ENCODE measurements at places on chromosomes 1 and 21. TPM values are rescaled to one million over a fixed set of nuclear protein-coding genes. Genes with fewer than 3 reads are reported as not detected.

The APH1A gene
- polyA plus RNA-seq, result 116 TPM

The RGS18 gene
- 1.5 TPM for polyA plus RNA-seq

The FAM76A gene
- polyA plus RNA-seq, result 20.6 TPM

The NTNG1 gene
- not detected for polyA plus RNA-seq

The CAMK2N1 gene
- polyA plus RNA-seq, result 4.8 TPM

The SPRR2G gene
- polyA plus RNA-seq, result not detected

The SPATA46 gene
- 0.21 TPM for polyA plus RNA-seq

The THEM5 gene
- polyA plus RNA-seq, result 2.7 TPM

The INKA2 gene
- 11.3 TPM for polyA plus RNA-seq

DNA sequence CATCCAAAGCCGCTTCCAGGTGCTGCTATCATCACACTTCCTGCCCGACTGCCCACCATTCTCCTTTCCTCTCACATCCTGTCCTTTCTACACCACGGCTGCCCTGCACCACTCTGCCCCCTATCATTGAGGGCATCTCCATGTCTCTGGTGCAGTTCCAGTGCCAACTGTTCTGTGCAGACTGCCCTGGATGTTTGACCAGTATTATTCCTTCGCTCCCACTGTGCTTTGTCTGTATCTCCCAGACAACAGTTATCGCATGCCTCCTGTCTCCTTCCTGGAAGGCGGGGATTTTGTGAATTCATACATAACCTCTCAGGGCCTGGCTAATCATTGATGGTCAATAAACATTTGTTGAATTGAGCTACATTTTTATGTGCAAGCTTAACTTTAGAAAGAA lies 63.6 kb upstream of the GNG12 start:
- no peak for DNase-seq

DNA sequence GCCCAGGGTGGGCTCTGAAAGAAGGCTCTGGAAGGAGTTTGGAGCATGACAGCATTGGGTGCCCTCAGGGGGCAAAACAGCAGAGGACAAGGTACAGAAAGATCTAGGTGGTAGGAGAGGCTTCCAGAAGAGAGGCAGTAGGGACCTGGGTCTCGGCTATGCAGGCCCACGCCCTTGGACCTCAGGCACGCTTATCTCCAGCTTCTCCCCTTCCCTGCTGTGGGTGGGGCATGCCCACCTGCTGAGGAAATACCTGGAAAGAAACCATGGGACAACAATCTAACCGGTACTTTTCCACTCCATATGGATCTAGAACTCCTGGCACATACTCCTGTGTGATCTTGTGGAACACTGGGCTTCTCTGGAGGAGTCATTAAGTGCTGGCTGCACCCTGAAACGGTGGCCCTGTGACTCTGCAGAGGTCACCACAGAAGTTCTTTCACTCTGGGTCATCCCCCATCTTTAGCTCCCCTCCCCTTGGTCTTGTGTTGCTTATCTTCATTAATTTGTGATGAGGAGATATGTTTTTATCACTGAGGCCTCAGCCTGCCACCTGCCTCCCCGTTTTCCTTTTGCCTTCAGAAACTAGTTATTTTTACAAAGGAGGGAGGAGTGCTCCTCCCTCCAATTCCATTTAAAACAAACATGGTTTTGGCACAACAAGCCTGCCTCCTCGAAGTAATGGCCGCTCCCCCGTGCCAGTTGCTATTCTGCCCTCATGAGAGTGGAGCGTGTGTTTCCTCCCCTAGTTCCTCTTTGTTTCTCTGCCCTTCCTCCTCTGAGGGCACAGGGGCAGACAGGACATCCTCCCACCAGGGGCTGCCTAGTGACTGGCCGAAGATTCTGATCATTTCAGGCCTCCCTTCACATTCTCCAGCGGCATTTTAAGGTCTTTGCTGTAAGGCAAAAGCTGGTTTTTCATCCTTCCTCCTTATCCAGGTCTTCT lies 78.0 kb upstream of the ATP5PO start:
- no peak for DNase-seq

GRCh38 chr1:6499296-6499695 lies 7.8 kb upstream of the PLEKHG5 start:
- DNase-seq, result no peak

DNA sequence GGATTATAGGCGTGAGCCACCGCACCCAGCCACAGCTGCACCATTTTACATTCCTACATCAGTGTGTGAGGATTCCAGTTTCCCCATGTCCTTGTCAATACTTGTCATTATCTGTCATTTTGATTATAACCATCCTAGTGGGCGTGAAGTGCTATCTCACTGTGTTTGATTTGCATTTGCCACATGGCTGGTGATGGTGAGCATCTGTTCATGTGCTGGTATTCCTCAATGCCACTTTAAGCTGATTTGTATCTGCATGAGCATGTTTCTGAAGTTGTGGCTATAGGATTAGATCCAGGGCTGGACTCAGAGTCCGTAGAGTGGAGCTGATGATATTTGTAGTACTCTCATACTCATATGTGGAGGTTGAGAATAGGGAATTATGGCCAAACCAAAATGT lies 36.6 kb downstream of the SRRM1 start:
- no peak for DNase-seq

- no peak for DNase-seq
Measured at GRCh38 chr1:170164103-170164763, 18.5 kb downstream of the NTMT2 start.

DNA sequence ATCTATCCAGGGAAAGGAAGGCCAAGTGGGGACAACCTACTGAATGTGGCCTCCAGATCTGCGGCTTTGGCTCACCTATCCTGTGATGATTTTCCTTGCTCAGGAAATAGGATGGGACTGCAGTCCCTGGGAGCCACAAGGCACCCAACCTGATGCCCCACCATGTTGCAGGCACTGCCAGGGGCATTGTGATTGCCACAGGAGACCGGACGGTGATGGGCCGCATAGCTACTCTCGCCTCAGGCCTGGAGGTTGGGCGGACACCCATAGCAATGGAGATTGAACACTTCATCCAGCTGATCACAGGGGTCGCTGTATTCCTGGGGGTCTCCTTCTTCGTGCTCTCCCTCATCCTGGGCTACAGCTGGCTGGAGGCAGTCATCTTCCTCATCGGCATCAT lies 11.8 kb downstream of the ATP1A2 start:
- DNase-seq, result no peak

DNA sequence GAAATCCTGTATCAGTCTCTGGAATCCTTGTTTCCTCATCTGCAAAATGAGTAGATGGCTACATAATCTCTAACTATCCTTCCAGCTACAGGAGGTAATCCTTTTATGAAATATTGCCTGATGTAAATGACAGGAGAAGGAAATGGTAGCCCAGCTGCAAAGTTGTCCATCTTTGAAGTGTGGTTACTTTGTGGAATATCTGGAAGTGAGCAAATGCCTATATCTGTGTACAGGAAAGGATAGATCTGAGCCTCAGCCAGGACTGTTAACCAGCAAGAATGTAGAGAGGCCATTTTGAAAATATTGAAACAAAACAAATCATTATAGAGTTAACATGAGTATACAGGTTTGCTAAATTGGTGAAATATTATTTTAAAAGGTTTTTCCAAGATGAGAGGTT lies 74.8 kb upstream of the BMP8A start:
- DNase-seq, result no peak

DNA sequence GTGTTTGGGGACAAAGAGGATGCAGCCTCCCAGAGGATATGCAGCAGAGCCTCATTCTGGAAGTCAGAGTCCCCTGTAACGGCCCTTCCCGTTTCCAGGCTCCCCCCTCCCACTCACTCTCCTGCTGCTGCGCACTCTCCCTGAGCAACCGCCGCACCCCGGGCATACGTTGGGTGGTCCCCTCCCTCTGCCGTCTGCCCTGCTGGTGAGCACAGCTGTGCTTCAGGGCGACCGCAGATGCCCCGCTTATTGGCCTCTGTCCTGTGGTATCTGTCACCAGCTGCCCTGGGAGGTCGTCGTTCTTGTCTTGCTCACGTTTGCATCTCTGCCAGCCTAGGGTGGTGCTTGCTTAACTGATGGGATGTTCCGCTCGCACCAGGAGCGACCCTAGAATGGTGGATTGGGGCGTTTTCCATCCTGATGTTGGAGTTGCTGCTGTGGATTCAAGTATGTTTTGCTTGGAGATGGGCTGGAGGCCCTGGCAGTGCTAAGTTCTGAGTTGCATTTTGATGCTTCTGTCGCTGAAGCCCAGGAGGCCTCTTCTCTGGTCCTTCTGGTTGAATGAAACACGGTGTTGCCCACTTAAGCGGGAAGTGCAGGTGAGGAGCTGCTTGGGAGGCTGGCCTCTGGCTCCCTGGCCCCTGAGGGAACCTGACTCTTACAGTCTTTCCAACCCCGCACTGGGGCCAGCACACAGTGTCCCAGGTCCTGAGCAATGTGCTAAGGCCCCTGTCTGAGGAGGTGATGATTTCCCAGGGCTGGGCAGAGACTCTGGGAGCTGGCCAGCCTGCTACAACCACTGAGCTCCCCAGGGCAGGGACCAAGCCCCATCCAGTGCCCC lies 3.2 kb downstream of the TMEM201 start:
- no peak for DNase-seq

DNA sequence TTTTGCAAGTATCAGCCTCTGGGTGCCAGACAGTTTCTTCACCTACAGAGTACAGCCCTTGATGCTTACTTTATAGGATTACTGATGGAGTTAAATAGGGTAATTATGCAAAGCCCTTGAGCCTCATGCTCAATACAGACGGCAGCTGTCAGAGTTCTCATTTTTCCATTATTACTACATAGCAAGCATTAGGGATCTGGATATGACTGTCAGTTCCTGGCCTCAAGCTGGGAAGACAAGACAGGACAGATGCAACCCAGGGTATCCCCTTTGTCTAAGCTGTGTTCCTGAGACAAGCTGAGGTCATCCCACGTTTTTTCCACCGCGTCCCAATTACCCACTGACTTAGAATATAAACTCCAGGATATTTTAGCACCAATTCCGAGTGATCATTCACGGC lies 94.4 kb downstream of the SLC35F3 start:
- DNase-seq, result peak; percentile 9

- no peak for DNase-seq
Measured at GRCh38 chr1:63903947-63904610, 130.3 kb downstream of the ROR1 start.

- no peak for DNase-seq
Measured at GRCh38 chr1:61097317-61097716, 15.0 kb downstream of the NFIA start.

- DNase-seq, result no peak
Measured at GRCh38 chr1:152968248-152968647, 2.2 kb upstream of the SPRR4 start.

DNA sequence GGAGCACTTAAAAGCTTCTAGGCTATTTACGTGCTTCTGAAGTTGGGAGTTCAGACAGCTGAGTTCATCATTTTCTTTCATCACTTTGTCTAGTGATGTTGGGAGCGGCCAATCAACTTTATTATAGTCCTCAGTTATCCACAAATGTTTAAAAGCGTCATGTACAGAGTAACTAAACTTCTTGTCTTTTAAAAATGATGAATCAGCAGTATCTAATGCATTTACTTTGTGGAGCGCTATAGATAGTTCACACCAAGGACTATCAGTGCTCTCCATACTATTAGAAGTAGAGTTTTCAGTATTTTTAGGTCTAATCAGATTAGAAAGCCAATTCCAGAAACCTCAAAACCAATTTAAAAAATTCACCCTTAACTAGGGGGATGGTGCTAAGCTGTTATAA lies 778.7 kb upstream of the PRMT6 start:
- no peak for DNase-seq

- DNase-seq, result no peak
Measured at GRCh38 chr1:18230840-18231239, 123.2 kb downstream of the IGSF21 start.

DNA sequence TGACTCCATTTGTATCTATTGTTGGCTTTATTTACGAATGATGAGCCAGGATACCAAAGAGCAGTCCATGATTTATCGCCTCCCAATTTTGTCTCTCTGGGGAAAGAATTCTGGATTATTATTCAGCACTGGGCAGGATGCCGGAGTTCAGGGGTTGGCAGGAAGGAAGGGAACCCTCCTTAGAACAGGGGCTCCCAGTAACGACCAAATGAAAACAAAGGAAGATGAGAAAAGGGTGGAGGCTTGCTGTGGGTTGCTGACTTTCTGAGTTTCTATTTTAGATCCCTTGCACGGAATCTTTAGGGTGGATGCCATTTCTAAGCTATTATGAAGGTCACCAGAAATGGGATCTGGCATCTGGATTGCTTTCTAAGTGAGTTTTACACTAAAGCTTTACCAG lies 231.2 kb upstream of the LYPLAL1 start:
- no peak for DNase-seq

DNA sequence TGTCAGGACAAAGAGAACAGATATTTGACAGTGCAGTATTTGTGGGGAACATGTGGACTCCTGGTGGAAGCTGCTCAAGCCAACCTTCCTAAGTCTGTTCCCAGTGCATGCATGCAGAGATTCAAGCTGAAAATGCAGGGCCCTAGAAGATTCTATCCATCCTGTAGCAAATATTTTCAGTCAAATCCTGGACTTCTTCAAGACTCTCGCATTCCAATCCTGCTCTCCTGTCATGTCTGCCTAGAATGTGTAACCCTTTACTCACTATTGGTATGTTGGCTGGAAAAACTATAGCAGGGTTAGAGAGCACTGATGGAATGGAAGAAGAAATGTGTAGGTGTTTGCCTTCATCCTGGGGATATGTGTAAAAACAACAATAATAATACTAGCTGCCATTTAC lies 385.6 kb upstream of the PKN2 start:
- no peak for DNase-seq

GRCh38 chr21:35491114-35491513 lies 442.0 kb upstream of the RUNX1 start:
- no peak for DNase-seq

DNA sequence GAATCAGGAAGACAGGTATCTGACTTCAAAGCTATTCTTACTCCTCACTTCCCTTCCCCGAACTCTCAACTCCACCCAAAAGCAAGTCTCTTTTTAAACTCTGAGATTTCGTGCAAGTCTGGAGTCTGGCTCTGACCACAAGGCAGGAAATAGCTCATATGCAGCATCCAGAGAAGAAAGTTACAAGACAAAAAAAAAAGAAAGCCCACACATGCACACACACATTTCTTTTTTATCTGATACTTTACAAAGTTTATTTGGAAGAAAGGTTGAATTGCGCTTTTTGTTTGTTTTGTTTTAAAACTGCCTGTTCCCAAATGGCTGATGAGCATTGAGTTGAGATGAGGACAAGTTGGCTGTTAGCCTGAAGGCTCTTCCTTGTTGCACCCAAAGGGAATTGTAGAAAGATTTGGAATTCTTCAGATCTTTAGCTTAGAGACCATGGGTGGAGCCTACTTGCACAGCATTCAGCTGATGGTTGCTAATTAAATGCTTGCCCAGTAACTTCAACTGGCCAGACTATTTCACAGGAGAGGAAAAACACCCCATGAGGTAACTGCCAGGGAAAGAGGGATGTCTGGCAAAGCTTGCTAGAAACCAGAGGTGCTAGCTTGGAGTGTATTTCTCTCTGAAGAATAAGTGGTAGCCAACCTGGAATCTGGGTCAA lies 490.3 kb downstream of the TTLL7 start:
- peak; percentile 73 for DNase-seq
